Activated T-helper 2 cell treated with anti-CD3 and anti-CD28 coated beads, Interferon-gamma antibody, Interleukin-2, Interleukin-4, amounts not matched to agents 10 μg/mL and 5 μg/mL and 100 μg/mL, durations not matched to agents 14 hours and 24 hours and 36 hours (primary cell): ENCODE measurements at places on chromosomes 12 and 14. TPM values are rescaled to one million over a fixed set of nuclear protein-coding genes. Genes with fewer than 3 reads are reported as not detected.
A peak's percentile ranks its signal among the peaks of the same experiment; 100 is the strongest.

DNA sequence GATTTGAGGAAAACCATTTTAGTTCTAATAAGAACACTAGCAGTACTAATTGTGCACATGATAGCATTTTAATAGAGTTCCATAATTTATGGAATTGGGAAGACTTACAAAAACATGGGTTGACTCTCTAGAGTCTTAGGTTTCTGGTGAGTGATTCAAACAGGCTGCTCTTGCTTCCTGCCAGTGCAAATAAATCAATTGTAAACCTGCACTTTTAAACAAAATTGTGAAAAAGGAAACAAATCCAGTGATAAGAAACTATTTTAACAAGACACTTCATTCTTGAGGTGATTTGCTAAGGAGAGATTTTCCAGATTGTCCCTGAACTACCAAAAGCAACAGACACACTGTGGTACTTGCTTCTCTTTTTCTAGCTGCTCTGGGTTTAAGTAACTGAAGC is 112.2 kb downstream of the CACNA1C start:
- H3K4me3 ChIP-seq: no peak overlapping the region
- H3K27ac ChIP-seq: no peak overlapping the region
- H3K27me3 ChIP-seq: peaks cover 10% of the 10 kb centered on the region
- no peak for DNase-seq
- no peaks in the 10 kb centered on the region for H3K4me1 ChIP-seq

- DNase-seq: no peak
- no peaks in the 10 kb centered on the region for H3K36me3 ChIP-seq
- H3K4me3 ChIP-seq: no peak overlapping the region
- H3K27me3 ChIP-seq: no peaks in the 10 kb centered on the region
- no peaks in the 10 kb centered on the region for H3K4me1 ChIP-seq
These were observed 93.7 kb downstream of the SOX5 start for GRCh38 chr12:23855813-23856212.

- H3K36me3 ChIP-seq: no peaks in the 10 kb centered on the region
- no peak for DNase-seq
- no peak overlapping the region for H3K4me3 ChIP-seq
- peaks cover 7% of the 10 kb centered on the region for H3K4me1 ChIP-seq
These were observed 184.3 kb downstream of the ZFP36L1 start for GRCh38 chr14:68608574-68608962.

DNA sequence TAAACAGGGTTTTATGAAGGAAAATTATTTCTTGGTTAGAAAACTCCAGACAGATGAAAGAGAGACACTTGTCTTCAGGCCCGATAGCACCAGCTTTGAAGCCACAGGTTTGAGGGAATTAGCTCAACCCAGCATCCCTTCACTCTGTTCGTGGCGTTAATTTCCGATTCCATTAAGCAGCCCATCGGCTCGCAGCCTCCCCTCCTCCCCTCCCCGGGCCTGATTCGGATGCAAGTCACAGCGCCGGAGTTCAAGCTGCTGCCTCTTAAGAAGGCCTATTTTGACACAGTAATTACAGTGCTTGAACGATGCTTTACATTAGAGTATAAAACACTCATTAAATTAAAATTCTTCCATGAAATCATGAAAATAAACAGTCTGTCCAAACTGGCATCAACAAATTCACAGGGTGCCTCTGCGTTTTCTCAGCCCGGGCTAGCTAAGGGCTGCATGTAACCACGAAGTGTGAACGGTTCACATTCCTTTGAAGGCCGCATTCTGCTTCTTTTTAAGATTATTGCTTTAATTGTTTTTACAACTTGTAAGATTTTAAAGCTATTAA is 145.8 kb downstream of the DICER1 start:
- no peaks in the 10 kb centered on the region for H3K36me3 ChIP-seq
- no peaks in the 10 kb centered on the region for H3K4me1 ChIP-seq
- H3K4me3 ChIP-seq: no peak overlapping the region
- no peak overlapping the region for H3K27ac ChIP-seq
- DNase-seq: no peak

- DNase-seq: no peak
- no peak overlapping the region for H3K27ac ChIP-seq
- H3K36me3 ChIP-seq: no peaks in the 10 kb centered on the region
These were observed 187.3 kb upstream of the RMST start for GRCh38 chr12:97275256-97275655.

GRCh38 chr14:36619131-36619530 is 36.7 kb upstream of the NKX2-8 start:
- DNase-seq: no peak
- no peaks in the 10 kb centered on the region for H3K36me3 ChIP-seq
- no peaks in the 10 kb centered on the region for H3K27me3 ChIP-seq
- no peak overlapping the region for H3K4me3 ChIP-seq
- no peak overlapping the region for H3K27ac ChIP-seq
- no peaks in the 10 kb centered on the region for H3K4me1 ChIP-seq

DNA sequence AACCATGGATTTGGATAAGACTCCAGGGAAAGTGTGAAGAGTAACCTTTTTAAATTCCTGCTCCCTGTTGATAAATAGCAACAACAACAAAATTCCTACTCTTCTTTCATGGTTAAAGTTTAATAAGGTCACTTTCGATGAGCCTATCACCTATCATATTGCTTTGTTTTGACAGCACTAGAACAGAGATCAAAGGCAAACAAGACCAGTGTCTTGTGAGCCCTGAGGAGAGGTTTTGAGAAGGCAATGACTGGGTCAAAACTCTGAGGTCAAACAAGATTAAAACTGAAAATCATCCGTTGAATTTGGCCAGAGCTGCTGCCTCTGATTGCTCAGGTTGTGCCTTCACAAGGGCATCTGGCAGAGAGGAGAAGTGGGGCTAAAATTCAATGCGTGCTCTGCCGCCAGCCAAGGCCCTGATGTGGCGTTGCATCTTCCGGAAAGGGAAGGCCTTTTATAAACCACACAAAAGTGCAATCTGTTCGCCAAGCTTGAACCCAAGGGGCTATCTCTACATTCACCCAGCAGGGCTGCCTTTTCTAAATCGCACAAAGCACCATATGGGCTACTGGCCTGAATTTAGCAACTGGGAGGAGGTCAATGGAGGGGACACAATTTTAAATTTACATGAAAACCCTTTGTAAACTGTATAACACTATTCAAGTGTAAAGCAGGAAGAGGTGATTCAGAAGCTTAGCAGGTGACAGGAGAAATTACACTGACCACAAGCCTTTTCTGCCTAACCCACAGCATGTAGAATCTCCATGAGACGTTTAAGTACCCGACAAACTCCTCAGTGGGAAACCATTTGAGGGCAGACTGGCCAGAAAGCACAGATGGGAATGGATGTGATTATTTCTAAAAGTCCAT is 140.8 kb downstream of the DAD1 start:
- no peaks in the 10 kb centered on the region for H3K27me3 ChIP-seq
- no peaks in the 10 kb centered on the region for H3K36me3 ChIP-seq
- no peak overlapping the region for H3K4me3 ChIP-seq
- no peaks in the 10 kb centered on the region for H3K4me1 ChIP-seq

DNA sequence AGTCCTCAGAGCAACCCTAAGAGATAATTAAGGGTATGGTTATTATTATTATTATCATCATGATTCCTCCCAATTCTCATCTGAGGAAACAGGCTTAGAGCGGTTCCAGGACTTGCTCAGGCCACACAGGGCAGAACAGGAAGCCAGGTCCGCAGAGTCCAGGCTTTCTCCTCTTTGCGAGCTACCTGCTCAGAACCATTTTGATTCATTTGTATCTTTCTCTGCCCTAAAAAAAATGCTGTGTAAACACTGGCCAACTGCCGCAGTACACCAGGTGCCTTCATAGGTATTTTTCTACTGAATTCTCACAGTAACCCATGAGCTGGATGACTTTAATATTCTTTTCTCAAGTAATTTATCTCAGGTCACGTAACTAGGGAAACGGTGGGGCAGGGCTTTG is 45.3 kb downstream of the ST8SIA1 start:
- H3K27me3 ChIP-seq: peaks cover 5% of the 10 kb centered on the region
- H3K27ac ChIP-seq: no peak overlapping the region
- no peak overlapping the region for H3K4me3 ChIP-seq
- no peaks in the 10 kb centered on the region for H3K36me3 ChIP-seq
- DNase-seq: no peak

GRCh38 chr12:40105265-40105514 is 691 bp downstream of the SLC2A13 start:
- peaks cover 30% of the 10 kb centered on the region for H3K27me3 ChIP-seq
- H3K27ac ChIP-seq: no peak overlapping the region
- H3K36me3 ChIP-seq: no peaks in the 10 kb centered on the region
- peak overlapping the region; percentile 77 for H3K4me3 ChIP-seq

- H3K36me3 ChIP-seq: no peaks in the 10 kb centered on the region
- H3K4me3 ChIP-seq: no peak overlapping the region
- peaks cover 5% of the 10 kb centered on the region for H3K4me1 ChIP-seq
- H3K27ac ChIP-seq: no peak overlapping the region
- H3K27me3 ChIP-seq: peaks cover 5% of the 10 kb centered on the region
These were observed 34.5 kb upstream of the NFYB start for GRCh38 chr12:104172570-104172947.

- H3K4me3 ChIP-seq: peak overlapping the region; percentile 15
- no peaks in the 10 kb centered on the region for H3K27me3 ChIP-seq
- no peak for DNase-seq
- peaks cover 60% of the 10 kb centered on the region for H3K36me3 ChIP-seq
These were observed 313.3 kb downstream of the DUSP6 start for GRCh38 chr12:89038831-89039512.

DNA sequence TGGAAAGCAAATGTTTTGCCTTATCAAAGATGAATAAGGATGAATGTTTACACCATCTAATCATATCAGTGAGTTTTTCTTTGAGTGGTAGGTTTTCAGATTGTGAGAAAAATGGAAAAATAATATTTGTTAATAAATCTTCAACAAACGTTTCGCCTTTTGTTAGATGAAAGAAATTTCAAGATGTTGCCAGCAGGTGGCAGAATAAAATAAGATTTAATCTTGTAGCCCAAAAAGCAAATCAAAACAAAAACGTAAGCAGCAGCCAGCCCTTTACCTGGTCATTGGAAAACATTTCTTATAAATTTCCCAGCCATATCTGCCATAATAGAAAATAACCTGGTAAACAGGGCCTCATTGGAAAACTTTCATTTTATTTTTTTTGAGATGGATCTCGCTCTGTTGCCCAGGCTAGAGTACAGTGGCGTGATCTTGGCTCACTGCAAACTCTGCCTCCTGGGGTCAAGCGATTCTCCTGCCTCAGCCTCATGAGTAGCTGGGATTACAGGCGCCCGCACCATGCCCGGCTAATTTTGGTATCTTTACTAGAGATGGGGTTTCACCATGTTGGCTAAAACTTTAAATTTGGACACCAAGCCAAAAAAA is 15.4 kb upstream of the TMEM120B start:
- no peak for DNase-seq
- no peak overlapping the region for H3K4me3 ChIP-seq
- no peak overlapping the region for H3K27ac ChIP-seq
- H3K4me1 ChIP-seq: peaks cover 1% of the 10 kb centered on the region
- H3K27me3 ChIP-seq: peaks cover 6% of the 10 kb centered on the region

- H3K27ac ChIP-seq: peak overlapping the region; percentile 73
- peak; percentile 15 for DNase-seq
- H3K4me3 ChIP-seq: no peak overlapping the region
- H3K4me1 ChIP-seq: peaks cover 39% of the 10 kb centered on the region
- no peaks in the 10 kb centered on the region for H3K36me3 ChIP-seq
These were observed 30.3 kb downstream of the PITPNM2 start for GRCh38 chr12:123120452-123121166.

- DNase-seq: no peak
- H3K4me1 ChIP-seq: peaks cover 9% of the 10 kb centered on the region
- no peak overlapping the region for H3K27ac ChIP-seq
These were observed 149.7 kb downstream of the PHLDA1 start for GRCh38 chr12:75881920-75882319.

Gene USP44
- total RNA-seq: 4.3 and 5.7 TPM in 2 replicates

Gene CHGA
- not detected in 2 replicates for total RNA-seq

Gene SSPN
- total RNA-seq: not detected in 2 replicates

Gene RPS6KA5
- total RNA-seq: 20.5 and 21.4 TPM in 2 replicates

Gene APOLD1
- total RNA-seq: 5.3 and 6.0 TPM in 2 replicates

Gene HCAR1
- 2.6 and 2.8 TPM in 2 replicates for total RNA-seq

Gene ACACB
- 12.1 and 12.9 TPM in 2 replicates for total RNA-seq

Gene TMEM229B
- total RNA-seq: 0.71 and 0.75 TPM in 2 replicates

Gene JAG2
- total RNA-seq: 2.6 and 3.2 TPM in 2 replicates
